ENCODE measurements at places on chromosomes 2 and 18. TPM values are rescaled to one million over a fixed set of nuclear protein-coding genes. Genes with fewer than 3 reads are reported as not detected.
A peak's percentile ranks its signal among the peaks of the same experiment; 100 is the strongest.

- H3K27ac ChIP-seq: no peak overlapping the region
- H3K36me3 ChIP-seq: no peaks in the 10 kb centered on the region
- DNase-seq: no peak
- no peaks in the 10 kb centered on the region for H3K27me3 ChIP-seq
Measured at GRCh38 chr2:156937430-156937829, 320.1 kb upstream of the GALNT5 start.

- H3K36me3 ChIP-seq: peaks cover 24% of the 10 kb centered on the region
- peak overlapping the region; percentile 62 for H3K27ac ChIP-seq
- no peak overlapping the region for H3K4me3 ChIP-seq
Measured at GRCh38 chr2:74865770-74866674, 32.1 kb downstream of the HK2 start.

- H3K27me3 ChIP-seq: no peaks in the 10 kb centered on the region
- DNase-seq: peak; percentile 5
- H3K4me1 ChIP-seq: no peaks in the 10 kb centered on the region
Measured at GRCh38 chr2:100563407-100564247, 834 bp downstream of the PDCL3 start.

DNA sequence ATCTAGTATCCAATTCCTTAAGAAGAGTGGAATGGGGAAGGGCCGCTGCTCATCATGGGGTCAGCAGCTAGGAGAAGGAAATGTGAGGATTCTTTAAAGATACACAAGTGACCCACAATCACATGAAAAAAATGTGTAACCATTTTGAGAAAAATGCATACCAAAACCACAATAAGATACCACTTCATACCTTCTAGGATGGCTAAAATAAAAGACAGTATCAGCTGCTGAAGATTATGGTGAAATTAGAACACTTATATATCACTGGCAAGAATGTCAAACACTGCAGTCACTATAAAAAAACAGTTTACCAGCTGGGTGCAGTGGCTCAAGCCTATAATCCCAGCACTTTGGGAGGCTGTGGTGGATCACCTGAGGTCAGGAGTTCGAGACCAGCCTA, 67.9 kb downstream of the C2orf74 start:
- H3K27me3 ChIP-seq: no peaks in the 10 kb centered on the region
- H3K27ac ChIP-seq: no peak overlapping the region
- no peak overlapping the region for H3K4me3 ChIP-seq
- peaks cover 91% of the 10 kb centered on the region for H3K36me3 ChIP-seq

DNA sequence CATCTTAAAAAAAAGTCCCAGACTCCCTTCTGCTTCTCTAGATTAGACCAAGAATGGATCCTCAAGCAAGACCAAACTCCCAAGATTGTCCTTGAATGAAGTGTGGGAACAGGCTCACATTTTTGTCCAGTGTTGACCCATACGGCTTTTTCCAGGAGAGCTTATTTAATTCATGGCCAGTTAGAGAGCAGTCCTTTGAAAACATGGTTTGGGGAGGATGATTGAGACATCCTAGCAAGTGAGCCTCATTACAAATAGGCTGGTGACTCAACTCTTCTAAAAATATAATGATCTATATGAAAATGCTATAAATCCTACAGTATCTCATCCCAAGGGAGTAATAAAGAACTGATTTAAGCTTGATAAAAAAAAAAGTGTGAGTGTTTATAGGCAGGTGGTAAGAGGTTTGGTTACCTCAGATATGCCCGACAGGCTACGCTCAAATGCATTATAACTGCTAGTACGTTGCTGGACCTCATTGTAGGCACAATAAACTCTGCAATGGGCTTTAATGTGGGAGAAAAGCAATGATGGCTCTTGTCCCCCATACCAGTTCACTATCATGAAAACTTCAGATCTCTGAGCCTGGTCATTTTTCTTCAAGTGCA, 17.0 kb downstream of the ANKRD29 start:
- no peak overlapping the region for H3K27ac ChIP-seq
- no peaks in the 10 kb centered on the region for H3K4me1 ChIP-seq
- H3K36me3 ChIP-seq: peaks cover 4% of the 10 kb centered on the region
- DNase-seq: no peak
- H3K27me3 ChIP-seq: no peaks in the 10 kb centered on the region

DNA sequence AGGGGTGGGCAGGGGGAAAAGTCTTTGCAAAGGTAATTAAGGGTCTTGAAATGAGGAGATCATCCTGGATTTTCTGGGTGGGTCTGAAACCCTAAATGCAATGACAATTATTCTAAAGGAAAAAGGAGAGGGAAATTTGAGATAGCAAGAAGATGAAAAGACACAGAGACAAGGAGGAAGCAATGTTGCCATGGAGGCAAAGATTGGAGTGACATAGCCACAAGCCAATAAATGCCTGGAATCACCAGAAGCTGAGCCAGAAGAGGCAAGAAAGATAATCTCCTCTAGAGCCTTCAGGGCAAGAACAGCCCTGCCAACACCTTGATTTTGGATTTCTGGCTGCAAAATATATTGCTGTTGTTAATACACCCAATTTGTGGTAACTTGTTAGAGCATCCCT, 1246.3 kb upstream of the PIK3C3 start:
- peak; percentile 1 for DNase-seq
- H3K4me1 ChIP-seq: no peaks in the 10 kb centered on the region
- H3K4me3 ChIP-seq: no peak overlapping the region
- no peaks in the 10 kb centered on the region for H3K36me3 ChIP-seq
- no peaks in the 10 kb centered on the region for H3K27me3 ChIP-seq

- H3K4me3 ChIP-seq: no peak overlapping the region
- no peaks in the 10 kb centered on the region for H3K36me3 ChIP-seq
- no peak overlapping the region for H3K27ac ChIP-seq
- peaks cover 5% of the 10 kb centered on the region for H3K4me1 ChIP-seq
- H3K27me3 ChIP-seq: no peaks in the 10 kb centered on the region
Measured at GRCh38 chr2:102276549-102277201, 34.7 kb upstream of the IL1RL1 start.

DNA sequence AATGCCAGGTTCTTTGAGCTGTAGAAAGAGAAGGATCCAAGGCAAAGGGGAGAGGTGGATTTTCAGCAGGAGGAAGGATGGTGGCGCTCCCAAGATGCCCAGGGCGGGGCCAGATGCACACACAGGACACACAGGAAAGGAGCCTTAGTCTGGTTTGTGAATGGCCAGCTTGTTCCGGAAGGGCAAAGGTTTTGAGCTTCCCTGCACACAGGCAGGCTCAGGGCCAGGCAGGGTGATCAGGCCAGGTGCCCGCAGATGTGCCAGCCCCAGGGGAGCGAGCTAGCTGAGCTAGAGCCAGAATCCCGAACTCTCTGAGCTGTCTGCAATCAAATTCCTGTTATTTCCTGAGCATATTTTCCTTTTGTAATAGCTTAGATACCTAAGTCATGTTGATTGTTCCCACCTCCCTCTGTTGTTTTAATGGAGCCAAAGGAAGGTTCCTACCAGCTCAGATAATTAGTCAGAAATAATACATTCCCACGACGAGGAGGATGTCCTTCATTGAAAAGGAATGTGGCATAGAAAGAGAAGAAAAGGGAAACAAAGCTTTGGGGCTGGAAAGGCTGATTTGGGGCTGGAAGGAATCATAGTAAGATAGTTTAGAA, 13.7 kb upstream of the OTOF start:
- no peak for DNase-seq
- H3K27ac ChIP-seq: no peak overlapping the region
- H3K27me3 ChIP-seq: no peaks in the 10 kb centered on the region
- no peak overlapping the region for H3K4me3 ChIP-seq

DNA sequence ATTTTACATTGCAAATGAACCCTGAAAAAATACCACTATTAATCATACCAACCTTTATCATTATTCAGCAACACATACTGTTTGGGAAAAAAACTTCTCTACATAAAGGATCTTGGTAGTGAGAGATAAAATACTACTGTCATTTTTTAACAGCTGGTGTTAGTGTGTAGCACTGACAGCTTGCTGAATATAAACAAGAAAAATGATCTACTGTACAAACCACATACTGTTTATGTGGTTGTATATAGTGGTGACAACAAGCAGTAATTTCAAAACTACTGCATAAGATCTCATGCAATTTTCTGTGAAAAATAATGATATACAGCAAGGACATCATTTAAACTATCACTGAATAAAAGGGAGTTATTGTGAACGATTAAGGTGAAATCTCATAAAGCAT, 601.2 kb downstream of the LRP1B start:
- H3K4me3 ChIP-seq: no peak overlapping the region
- H3K36me3 ChIP-seq: no peaks in the 10 kb centered on the region
- no peak overlapping the region for H3K27ac ChIP-seq

GRCh38 chr18:32048507-32049091, 30.0 kb downstream of the RNF125 start:
- H3K4me3 ChIP-seq: no peak overlapping the region
- no peaks in the 10 kb centered on the region for H3K4me1 ChIP-seq
- no peak overlapping the region for H3K27ac ChIP-seq
- H3K27me3 ChIP-seq: no peaks in the 10 kb centered on the region
- DNase-seq: peak; percentile 47
- H3K36me3 ChIP-seq: peaks cover 14% of the 10 kb centered on the region

ROCK1 gene
- total RNA-seq: 44.6 TPM

FLACC1 gene
- total RNA-seq: 1.1 TPM

TLX2 gene
- not detected for total RNA-seq

ASXL3 gene
- not detected for total RNA-seq

CAPN14 gene
- total RNA-seq: not detected

FAM228A gene
- total RNA-seq: not detected

TNFAIP6 gene
- total RNA-seq: 1.8 TPM
